ENCODE measurements at places on chromosomes 4 and X.
A peak's percentile ranks its signal among the peaks of the same experiment; 100 is the strongest.

DNA sequence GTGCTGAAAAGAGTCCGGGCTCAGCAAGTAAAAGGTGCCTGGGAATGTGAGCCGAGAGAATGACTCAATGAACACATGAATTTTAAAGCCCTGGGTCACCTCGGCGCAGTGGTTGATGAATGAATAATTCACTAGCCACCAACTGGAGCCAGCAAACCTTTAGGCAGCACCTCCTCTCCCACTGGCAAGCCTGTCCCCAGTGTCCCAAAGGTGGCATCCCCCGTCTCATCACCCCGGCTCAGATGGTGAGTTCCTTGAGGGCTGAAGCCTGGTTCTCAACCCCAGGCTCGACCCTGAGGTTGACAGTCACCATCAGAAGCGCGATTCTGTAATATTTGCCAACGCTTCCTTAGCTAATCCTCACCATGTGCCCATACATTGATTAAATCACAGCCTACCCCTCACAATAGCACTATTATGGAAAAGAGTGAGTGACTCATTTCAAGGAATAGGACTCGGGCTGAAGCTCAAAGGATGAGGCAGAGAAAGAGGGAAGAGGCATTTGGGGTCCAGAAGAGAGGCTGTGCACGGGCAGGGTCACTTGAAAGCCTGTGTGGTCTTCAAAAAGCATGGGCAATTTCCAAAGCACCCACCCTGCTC is 2.7 kb upstream of the CCNQ start:
- DNase-seq: no peak

GRCh38 chrX:2710041-2710840 is 19.1 kb downstream of the CD99 start:
- DNase-seq: peak; percentile 59

- DNase-seq: no peak
Observed at GRCh38 chr4:15855804-15856475, 77.8 kb downstream of the CD38 start.

DNA sequence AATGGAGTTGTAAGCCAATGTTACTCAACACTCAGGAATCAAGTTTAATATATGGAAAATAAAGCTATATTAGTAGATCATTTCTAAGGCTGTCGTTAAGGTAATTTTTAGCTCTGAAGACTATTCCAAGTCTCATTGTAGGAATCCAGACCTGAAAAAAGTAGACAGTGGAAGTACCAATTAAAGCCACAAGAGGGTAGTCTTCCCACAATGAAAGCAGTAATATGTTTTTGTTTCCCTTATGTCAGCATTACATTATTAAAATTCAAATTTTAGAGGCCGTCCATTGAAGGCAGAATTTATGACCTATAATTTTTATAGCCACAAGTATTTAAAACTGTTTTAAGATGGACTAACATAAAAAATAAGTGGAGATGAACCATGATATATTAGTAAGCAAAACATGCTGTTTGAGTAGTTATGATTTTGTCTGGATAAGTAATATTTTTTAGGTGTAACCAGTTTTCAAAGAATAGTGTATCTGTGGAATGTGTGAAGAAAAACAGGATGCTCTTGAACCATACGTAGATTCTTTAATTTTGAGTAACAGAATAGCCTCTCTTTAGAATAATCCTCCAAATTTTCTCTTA is 372.6 kb upstream of the TECRL start:
- no peak for DNase-seq

DNA sequence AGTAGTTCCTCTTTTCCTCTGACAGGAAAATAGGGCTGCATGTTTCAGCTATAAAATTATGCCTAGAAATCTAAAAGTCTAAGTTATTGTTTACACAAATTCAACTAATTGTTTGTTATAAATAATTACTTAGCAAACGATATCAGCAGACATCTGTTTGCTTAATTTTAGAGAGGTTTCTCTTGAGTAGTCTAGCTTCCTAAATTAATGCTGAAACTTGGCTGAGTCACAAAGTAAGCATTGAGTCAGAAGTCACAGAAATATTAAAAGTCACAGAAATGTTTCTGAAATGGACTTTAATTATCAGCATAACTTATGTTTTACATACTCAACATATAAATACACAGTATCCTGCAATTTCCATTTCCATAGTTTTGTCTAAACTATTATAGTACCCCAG is 1044.0 kb downstream of the CCSER1 start:
- no peak for DNase-seq

DNA sequence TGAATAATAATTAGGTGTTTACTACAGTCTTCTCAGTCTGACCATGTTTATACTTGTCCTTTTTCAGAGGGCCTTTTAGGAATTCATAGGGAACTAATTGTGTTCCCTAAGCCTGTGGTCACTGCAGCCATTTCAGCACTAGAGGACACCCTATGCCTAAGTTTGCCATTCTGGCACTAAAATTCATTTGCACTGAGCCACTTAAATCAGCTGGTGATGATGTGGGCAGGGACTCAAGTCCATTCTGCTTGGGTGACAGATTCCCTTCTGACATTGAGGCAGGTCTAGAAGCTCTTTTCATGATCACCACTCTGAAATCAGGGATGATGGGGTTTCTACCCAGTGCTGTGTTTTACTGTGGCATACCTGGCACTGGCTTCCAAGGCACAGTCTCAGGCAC is 1178.9 kb upstream of the DIAPH2 start:
- DNase-seq: no peak
